ENCODE measurements at places on chromosomes 1 and 21.

GRCh38 chr1:32981003-32981901 is 16.6 kb upstream of the RNF19B start:
- no peak for DNase-seq

DNA sequence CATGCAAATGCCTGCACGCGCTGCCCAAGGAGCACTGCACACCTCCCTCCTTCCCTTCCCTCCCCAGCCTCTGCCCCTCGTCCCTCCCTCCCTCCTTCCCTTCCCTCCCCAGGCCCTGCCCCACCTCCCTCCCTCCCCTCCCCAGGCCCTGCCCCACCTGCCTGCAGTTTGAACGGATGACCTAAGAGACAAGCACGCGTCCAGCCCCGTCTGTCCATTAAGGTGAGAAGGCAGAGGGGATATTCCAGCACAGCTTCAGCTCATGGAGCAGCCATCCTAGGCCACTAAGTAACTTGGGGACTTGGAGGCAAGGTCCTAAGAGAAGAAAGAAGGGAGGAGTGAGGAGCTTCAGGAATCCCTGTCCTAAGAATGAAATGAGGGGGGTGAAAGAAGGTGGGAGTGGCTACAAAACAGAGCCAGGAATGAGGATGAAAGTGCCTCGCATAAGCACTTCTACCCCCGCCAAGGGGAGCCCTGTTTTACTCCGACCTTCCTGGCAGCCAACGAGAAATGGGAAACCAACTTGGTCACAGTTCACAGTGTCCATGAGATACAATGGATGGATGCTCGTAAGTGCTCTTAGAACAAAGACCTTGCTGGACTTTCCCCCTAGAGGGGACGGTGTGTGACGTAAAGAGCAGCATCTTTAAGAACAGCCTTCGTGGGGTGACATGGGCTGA is 21.3 kb upstream of the EFHD2 start:
- no peak for DNase-seq

GRCh38 chr1:7253118-7253480 is 467.8 kb downstream of the CAMTA1 start:
- DNase-seq: no peak

GRCh38 chr1:165903672-165904071 is 76.3 kb downstream of the UCK2 start:
- no peak for DNase-seq

Data from esophagus squamous epithelium (tissue), 5 donors.